ENCODE measurements at places on chromosomes 16 and 17. TPM values are rescaled to one million over a fixed set of nuclear protein-coding genes. Genes with fewer than 3 reads are reported as not detected.

DNA sequence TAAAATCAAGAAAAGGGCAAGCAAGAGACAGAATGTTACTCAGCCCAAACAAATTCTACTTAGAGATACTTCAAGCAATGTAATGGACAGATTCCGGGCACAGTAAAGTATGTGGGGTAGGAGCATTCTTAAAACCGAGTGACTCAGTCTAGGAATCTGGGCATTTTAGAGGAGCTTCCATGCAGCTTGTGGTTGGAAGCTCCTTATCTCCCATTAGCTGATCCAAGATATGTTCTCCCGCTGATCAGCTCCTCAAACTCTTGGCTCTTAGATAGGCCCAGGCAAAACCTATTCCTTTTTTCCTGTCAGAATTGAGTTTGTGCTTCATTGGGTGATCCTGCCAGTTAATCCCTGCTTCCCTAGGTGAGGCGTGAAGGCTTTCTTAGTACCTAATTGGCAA, 303.3 kb downstream of the CEP112 start:
- DNase-seq = peak; percentile 58

DNA sequence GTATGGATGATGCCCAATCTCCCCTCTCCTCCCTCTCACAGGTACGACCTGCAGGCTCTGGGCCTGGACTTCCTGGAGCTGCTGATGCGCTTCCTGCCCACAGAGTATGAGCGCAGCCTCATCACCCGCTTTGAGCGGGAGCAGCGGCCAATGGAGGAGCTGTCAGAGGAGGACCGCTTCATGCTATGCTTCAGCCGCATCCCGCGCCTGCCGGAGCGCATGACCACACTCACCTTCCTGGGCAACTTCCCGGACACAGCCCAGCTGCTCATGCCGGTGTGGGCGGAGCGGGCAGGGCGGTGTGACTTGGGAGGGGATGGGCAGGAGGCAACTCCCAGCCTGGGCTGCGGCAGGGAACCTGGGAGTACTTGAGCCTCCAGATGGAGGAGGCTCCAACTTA, 18.1 kb downstream of the SPATA32 start:
- no peak for DNase-seq

Gene CHTF8
- total RNA-seq = 60.7 TPM

DNA sequence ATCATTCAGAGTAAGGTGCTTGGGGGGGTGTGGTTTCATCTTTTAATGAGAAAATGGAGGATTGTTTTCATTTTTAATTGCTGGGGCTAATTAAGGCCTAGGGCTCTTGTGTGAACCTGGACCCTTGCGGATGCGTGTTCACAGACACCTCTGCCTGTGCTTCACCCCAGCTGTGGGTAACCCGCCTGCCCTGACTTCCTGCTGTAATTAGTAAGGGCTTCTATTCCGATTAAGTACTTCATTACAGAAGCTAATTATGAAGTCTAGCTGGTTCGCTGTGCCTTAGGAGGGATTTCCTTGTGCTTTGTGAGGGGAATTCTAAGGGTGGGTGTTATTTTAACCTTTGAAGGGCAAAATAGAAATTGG, 215.3 kb downstream of the PMP22 start:
- no peak for DNase-seq

DNA sequence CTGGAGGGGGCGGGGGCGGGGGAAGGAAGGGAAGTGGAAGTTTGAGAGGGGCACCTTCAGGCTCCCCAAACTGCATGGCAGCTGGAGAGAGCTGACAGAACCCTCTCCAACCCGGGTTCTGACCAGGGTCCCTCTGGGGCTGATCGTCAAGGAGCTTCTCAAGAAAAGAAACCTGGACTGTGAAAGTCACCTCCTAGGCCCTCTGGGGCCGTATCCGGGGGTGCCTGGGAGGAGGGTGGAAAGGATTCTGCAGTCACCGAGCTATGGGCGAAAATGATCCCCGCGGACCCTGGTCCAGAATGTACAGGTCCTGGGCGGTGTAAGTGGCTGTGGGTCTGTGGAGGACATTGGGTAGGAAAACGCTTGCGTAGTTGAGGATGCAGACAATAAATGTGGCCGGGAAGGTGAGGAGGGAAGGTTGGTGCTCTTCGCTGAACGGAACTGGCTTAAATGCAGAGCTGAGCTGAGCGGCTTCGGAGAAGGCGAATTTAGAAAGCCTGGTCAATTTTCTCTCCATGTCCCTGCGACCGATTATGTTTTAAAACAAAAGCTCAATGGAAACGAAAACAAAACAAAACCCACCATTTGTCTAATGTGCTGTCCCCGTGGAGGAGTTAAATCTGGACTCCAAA, 3.6 kb upstream of the LHX1 start:
- DNase-seq = peak; percentile 71

GRCh38 chr17:63579633-63580032, 21.1 kb upstream of the TACO1 start:
- DNase-seq = peak; percentile 49

DNA sequence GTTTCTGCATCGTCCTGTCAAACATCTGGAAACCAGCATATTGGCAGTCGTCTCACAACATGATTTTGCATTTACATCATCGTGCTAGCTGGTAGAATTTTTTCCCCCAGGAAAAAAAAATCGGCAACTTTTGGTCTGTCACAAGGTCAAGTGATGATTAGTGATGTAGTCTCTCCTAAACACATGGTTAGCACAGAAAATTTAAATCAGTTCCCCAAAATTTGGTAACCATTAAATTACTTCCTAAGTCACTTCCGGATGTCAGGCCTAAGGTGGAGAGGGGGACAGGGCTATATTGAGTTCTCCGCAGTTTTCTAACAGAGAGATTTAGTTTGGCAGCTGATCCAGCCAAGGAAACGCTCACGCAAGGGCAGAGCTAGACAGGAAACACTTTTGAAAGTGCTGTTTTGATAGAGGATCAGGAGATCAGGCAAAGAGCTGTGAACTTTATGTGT, 271.0 kb upstream of the TBX2 start:
- no peak for DNase-seq

- peak; percentile 98 for DNase-seq
These were observed 30.6 kb upstream of the ETV4 start for GRCh38 chr17:43576563-43577229.

DNA sequence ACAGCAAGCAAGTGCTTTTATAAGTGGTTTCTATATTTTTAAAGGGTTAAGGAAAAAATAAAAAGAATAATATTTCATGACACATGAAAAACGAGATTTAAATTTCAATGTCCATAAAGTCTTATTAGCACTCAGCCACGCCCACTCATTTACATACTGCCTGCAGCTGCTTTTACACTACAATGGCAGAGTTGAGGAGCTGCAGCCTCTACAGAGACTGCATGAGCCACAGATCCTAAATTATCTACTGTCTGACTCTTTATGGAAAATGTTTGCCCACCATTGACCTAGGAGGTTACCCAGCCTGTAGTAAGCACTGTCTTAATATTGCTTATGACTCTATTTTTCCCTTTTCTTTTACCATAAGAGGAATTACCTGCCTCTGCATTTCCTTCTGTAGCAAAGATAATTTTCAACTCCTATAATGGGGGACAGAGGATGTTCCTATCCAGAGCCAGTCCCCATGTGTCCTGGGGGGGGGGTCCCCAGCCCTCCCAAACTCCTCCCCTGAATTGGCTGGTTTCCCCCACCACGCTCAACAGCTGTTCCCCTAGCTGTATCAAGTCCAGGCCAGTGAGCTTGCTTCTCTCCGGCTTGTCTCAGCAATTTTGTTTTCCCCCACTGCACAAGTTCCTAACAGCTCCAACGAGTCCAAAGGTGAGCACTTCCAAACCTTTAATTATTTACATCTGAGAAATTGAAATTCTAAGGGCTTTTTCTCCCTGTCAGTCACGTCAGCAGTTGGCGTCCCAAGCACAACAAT, 139.4 kb upstream of the ERCC4 start:
- DNase-seq = no peak

DNA sequence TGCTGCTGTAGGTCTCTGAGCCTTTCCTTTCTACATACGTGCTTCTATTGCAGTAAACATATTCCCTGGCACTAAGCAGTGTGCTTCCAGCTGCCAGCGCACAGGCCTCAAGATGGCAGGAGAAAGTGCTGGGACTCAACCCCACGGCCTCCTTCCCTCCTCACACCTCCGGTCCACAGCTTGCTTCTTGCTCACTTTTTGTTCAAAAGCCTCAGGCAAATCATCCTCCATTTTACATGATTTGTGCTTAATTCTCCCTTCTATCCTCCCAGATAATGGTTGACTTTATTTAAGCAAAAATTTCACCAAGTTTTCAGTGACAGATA, 5.4 kb downstream of the CDK5R1 start:
- no peak for DNase-seq

Gene ZG16
- total RNA-seq = not detected

Gene POLR3E
- total RNA-seq = 73.1 TPM

- DNase-seq = no peak
These were observed 8.3 kb downstream of the CUEDC1 start for GRCh38 chr17:57946798-57947358.

GRCh38 chr17:58217766-58218165, 1.3 kb downstream of the MKS1 start:
- no peak for DNase-seq

DNA sequence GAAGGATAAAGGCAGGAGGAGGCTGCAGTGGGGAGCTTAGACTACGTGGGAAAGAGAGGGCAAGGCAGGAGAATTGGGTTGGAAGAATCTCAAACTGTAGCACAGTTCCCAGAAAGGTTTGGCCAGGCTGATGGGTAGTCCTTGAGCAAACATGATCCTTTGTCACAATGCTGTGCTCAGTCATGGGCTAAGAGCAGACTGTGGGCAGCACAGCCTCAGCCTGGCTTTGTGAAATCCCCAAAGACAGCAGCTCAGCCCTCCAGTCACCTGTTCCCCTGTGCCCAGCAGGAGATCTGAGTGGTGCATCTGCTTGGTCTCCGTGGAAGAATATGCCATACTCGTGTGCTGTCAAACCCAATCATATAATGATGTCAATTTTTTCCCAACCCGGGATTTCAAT, 10.6 kb upstream of the ENGASE start:
- no peak for DNase-seq

DNA sequence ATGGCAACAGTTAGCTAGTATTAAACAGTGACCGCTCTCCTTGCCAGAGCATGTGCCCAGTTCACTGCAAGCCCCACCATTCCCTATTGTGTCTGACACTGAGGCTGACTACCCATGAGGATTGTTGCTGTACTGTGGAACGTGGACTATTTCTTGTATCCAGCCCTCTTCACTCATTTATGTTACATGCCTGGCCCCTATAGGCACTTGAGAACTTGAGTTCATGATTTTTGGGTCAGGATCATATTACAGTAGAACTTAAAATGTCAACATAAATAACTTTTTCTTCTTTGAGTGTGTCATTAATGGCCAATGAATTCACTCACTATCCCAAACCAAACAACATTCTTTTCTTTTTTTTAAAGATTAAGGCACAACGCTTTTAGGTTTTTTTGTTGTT, 55.7 kb downstream of the LYRM1 start:
- DNase-seq = no peak

Gene CHST4
- total RNA-seq = 3.2 TPM

DNA sequence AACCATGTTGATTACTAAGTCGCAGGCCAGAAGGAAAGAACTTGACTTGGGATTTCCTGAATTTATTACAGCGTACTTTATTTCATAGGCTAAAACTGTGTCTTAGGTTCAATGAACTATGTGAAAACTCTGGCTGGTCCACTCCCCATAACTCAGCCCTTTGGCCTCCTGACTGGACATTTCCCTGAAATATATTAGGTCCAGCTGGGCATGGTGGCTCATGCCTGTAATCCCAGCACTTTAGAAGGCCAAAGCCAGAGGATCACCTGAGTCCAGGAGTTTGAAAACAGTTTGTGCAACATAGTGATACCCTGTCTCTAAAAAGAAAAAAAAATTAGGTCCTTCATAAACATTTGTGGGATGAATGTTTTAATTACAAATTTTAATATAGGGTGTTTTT, 97.0 kb downstream of the CYLD start:
- no peak for DNase-seq

DNA sequence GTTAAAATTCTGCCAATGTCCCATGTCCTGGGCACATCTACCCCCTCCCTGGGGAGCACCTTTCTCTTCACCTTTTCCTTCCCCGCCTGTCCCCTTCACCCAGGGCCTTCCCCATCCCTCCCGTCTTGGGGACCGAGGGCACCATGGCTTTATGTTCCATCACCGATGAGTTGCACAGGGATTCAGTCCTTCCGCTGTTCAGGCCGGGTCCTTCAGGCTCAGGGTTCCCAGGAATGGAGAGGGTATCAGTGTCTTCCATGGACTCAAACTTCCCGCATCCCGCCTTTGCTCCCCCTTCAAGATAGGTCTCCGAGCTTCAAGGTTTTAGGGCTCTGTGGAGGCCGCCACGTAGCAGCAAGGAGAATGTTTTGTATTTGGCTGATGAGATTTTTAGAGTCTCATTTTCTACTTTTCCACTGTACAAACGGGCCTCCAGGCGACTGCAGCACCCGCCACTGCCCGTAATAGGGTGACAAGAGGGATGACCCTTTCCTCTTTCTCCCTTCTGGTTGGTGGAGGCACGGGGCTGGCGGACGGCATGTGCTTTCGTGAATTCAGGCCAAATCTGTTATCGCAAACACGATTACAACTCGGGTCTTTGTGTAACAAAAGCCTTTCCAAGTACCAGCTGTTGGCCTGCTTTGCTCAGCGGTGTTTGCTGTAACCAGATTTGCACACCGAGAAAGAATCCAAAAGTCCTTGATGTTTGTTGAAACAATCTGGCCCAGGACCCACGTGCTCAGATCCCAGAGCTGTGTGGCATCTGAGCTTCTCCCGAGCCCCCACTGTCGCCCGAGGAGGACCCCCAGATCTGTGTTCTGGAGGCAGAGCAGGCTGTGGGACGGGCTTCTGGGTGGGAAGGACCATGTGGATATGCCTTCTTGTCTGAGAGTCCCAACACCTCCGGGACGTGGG, 236.3 kb downstream of the SEC14L1 start:
- DNase-seq = no peak

DNA sequence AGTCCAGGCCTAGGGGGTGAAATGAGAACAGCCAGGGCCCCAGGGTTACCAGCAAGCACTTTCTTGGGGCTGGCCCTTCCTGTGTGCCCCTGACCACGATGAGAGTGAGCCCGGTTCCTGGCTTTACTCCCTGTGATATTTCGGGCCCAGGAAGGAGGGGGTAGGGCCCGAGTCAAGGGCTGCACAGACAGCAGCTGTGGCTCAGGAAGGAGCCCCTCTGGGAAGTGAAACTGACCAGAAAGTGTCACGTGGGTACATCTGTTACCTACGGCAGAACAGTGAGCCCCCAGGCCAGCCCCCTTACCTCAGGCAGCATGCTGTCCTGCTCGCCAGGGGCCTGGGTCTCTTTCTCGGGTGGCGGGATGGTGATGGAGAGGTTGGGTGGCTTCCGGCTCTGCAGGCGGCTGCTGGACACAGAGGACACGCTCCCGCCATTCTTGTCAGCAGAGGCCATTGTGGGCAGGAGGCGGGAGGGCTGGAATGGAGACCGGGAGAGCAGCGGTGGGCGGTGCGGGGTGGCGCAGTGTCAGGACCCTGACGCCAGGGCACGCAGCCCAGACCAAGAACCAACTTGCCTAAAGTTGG, 13.8 kb downstream of the AANAT start:
- DNase-seq = no peak

DNA sequence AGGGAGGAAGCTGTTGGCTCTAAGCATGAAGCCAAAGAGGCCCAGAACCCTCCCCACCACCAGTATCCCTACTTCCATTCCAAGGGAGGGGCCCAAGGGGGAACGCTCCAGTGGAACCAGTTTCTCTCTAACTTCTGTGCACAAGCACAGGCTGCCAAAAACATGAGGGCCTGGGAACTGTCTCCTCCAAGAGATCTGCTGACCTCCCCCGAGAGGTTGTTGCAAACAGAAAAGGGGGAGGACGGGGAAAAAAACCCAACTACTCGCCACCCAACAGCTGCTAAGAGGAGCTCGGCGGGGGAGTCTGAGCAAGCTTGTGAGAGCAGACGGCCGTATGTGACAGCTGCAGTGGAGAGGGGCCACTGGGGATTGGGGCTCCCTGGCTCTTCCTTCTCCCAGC, 15.7 kb upstream of the SLC35B1 start:
- DNase-seq = no peak

Data from endodermal cell (in vitro differentiated cells).